NCI-H1048 (cell line): ENCODE measurements at places on chromosomes 16 and 17.

- DNase-seq, result no peak
These were observed 43.6 kb downstream of the SMG6 start for GRCh38 chr17:2259769-2260536.

- DNase-seq, result no peak
These were observed 317.3 kb downstream of the SLC39A11 start for GRCh38 chr17:72775237-72775636.

- no peak for DNase-seq
These were observed 89.8 kb downstream of the HIC1 start for GRCh38 chr17:2144701-2145100.

GRCh38 chr17:47719411-47720152 is 13.5 kb upstream of the TBX21 start:
- no peak for DNase-seq

DNA sequence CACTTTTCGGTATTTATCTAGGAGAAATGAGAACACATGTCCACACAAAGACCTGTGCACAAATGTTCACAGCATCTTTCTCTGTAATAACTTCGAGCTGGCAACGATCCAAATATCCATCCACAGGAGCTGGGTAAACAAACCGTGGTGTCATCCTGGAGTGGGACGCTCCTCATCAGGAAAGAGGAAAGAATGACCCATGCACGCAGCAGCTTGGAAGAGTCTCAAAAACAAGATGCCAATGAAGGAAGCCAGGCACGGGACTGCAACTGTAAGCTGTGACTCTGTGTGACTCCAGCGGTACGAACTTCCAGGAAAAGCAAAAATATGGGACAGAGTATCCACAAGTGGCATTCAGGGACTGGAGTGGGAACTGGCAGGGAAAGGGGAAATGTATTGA is 36.7 kb upstream of the CIBAR2 start:
- no peak for DNase-seq

DNA sequence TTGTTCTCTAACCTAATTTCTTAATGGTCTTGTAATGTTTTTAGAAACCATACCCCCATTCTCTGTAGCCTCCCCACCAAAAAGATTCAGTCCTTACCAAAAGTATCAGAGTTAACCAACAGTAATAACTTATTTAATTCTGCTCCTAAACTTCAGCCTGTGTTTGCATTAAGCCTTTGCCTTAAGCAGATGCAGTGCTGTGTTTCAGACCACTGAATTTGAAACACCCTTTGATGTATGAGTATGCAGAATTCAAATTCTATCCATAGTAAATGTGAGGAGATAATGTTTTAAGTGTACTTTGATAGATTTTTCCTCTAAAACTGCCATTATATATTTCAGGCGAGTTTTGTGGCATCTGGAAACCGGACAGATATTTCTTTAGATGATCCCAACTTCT is 171.6 kb upstream of the RBL2 start:
- DNase-seq, result no peak

DNA sequence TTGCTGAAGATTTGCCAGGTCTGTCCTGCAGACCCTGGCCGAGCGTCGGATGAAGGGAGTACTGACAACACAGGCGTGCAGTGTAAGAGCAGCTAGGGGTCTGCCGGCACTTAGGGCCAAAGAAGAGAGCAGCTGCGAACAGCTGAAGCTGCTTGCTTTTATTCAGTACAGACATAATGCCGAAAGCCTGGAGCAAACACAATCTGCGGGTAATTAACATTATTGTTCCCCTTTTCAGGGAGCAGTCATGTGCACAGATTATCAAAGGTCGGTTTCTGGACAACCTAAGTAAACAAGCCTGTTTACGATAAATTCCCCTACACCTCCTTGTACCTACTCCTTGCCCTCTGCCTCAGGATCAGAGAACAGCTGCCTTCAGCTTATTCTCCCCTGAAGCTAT is 12.0 kb upstream of the KRT23 start:
- DNase-seq, result no peak

DNA sequence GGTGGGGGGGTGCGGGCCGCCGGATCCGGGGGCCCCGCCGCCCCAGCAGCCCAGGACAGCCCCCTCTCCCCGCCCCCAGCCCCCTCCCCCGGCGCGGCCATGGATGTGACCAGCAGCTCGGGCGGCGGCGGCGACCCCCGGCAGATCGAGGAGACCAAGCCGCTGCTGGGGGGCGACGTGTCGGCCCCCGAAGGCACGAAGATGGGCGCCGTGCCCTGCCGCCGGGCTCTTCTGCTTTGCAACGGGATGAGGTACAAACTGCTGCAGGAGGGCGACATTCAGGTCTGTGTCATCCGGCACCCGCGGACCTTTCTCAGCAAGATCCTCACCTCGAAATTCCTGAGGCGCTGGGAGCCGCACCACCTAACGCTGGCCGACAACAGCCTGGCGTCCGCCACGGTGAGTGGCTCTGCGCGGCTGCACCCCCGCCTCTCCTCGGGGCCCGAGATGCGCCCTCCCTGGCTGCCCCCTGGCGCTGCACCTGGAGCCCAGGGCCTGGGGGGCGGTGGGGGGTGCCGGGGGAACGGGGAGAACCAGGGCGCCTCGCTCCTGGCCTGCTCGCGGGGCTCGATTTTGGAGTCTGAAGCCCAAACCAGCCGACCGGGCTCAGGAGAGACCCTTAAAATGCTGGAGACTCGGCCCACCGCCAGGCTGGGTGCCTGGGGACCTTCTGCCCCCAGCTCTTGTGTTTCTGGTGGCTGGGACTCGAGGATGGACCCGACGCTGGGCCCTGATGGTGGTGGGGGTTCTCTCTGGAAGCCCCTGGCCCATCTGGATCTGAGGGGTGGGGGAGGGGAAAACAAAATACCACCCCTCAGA is 744 bp downstream of the CMIP start:
- no peak for DNase-seq

- DNase-seq, result peak; percentile 93
These were observed 44.5 kb downstream of the SOX9 start for GRCh38 chr17:72165192-72165866.

- no peak for DNase-seq
These were observed 105.6 kb downstream of the SEC14L1 start for GRCh38 chr17:77246110-77247047.

- no peak for DNase-seq
These were observed 278.4 kb upstream of the IRX5 start for GRCh38 chr16:54652201-54652770.

DNA sequence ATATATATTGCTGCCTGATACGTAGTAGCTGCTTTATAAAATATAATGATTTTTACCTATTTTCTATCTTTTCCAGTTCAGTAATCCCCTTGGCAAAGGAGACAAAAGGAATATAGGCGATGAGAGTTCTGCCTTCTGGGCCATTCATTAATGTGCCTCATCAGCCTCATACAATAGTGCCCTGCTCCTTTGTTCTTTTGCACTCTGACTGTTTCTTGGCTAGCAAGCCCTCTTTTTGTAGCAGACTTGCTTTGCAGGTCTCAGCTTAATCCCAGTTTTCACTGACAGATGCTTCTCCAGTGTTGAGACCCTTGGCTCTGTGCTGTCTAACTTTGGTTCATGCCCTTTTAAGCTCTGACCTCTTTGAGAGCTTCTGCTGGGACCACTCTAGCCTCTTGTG is 10.4 kb downstream of the HSD17B2 start:
- no peak for DNase-seq

DNA sequence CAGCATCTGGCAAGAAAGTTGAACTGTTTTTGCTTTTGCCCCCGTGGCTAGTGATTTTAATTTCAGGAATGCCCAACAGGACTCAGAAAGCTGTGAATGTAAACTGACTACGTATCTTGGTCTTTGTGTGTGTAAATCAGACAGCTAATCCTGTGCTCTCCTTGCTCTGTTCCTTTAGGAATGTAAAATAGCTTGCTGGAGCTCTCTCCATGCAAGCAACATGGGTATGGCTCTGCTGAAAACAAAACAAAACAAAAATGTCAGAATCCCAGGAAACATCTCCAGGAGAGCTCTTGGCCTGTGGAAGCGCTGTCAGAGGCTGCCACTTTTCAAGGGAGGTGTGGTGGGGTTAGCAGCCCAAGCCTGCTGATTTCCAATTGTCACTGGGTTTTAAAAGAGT is 161.8 kb upstream of the NOG start:
- DNase-seq, result no peak

GRCh38 chr17:8256691-8257090 is 7.6 kb downstream of the PFAS start:
- DNase-seq, result no peak

GRCh38 chr16:57390636-57391295 is 13.8 kb upstream of the CCL17 start:
- DNase-seq, result no peak

DNA sequence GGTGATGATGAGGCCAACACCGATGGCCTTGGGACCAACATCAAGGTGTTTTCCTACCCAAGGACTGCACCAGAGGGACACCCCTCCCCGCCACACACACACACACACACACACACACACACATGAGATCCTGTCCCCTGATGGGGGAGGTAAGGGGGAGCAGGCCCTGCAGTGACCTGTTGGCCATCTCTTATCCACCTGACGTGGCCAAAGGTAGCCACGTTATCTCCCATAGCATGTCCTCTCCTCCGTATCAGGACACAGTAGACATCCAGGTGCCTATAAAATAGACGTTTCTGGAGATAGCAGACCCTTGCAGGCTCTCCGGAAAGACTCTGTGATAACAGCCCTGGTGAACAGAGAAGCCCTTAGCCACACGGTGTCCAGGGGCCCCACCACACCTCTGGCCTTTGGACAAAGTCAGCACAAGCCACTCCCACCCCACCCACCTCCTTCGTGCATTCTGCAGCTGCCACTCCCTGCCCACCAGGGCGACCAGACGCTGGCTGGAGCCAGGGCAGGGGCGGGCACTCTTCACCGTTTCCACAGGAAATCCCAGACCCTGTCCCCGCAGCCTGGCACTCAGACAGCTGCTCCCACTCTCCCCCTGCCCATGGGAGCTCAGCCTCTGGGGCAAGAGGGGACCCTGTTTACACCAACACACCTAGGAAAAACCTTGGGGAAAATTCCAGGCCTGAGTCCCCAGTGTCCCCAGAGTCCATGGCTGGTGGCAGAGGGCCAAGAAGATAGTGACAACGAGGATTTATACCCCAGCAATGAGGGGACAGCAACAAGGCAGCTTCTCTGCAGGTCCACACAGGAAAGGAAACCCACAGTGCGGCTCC is 15.4 kb upstream of the ENPP7 start:
- DNase-seq, result no peak

- DNase-seq, result no peak
These were observed 183.0 kb downstream of the PHKB start for GRCh38 chr16:47644166-47644565.

- no peak for DNase-seq
These were observed 20.2 kb downstream of the TOM1L1 start for GRCh38 chr17:54920819-54921218.

- DNase-seq, result no peak
These were observed 17.1 kb downstream of the ATP1B2 start for GRCh38 chr17:7667656-7668406.

GRCh38 chr17:68560966-68561720 is 40.0 kb downstream of the FAM20A start:
- no peak for DNase-seq

- no peak for DNase-seq
These were observed 230.6 kb upstream of the RPL38 start for GRCh38 chr17:73972901-73973300.

DNA sequence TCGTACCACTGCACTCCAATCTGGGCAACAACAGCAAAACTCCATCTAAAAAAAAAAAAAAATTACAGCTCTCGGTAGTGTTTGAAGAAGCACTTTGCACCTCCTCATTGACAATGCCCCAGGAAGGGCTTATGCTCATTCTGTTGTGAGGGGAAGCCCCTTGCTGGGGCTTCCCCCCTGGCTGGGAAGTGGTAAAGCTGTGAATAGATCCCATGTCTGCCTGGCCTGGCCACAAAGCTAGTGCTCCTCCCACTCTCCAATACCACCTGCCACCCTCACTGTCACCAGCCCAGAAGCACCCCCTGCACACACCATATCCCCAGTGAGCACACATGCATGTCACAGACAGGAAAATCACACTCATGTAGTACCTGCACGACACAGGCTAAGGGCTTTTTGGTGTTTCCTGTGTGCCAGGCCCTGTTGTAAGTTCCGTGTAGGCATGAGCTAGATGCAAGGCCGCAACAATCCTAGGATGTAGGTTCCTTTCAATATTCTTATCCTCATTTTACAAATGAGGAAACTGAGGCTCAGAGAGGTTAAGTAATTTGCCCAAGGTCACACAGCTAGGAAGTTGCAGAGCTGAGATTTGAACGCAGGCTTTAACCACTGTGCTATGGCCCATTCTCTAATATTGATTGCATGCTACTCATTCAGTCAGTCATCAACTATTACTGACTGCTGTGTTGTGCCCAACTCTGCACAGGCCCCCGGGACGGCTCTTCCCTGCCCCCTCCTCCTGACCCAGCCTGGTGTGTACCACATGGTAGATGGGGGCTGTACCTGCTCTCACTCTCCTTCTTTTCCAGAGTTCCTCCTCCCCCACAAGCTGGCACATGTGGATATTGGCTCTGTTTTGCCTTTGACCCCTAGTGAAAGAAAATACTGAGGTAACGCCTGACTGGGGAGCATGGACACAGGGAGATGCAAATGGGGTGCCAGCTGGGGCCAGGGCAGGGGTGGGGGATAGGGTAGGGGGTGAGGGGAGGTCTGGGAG is 11.9 kb upstream of the COL1A1 start:
- no peak for DNase-seq

- DNase-seq, result no peak
These were observed 58.9 kb downstream of the NDEL1 start for GRCh38 chr17:8494506-8495111.

DNA sequence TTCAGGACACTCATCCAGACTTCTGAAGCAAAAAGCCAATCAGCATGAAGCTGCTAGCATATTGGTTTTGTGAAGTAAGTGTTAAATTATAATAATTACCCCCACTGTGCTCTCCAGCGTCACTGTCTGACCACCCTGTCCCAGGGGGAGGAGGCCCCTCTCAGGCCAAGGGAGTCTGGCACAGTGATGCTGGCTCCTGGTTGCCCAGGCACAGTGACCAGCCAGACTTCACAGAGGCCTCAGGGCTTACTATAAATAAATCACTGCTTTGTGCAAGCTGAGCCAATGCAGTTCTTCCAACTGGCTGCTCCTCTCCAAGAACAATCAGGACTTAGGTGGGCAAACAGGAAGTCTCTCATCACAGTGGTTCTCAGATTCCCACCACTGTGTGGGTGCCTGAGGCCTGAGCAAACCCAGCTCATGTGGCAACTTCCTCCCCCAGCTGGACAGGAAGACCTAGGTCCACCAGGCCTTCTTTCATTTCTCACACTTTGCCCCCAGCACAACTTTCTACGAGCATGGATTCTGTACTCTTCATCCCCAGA is 1.7 kb upstream of the DBNDD1 start:
- no peak for DNase-seq

DNA sequence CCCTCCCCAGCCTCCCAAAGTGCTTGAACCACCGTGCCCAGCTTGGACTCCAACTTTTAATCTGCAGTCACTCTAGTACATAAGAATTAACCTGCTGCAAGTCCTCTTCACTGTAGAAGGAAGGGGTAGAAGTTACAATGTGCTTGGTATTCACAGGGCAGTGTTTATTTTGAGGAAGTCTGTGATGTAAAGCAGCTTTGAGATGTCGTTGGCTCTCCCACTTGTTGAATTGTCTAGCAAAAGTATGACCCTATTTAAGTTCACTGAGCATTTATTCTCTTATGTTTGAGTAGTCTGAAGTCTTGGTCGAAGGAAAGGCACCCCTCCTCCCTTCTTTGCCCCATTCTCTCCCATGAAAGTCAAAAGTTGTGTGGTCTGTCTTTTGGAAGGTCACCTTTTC is 28.2 kb downstream of the SF3B3 start:
- DNase-seq, result no peak
